Pericardium fibroblast (primary cell): ENCODE measurements at places on chromosomes 16 and 17. TPM values are rescaled to one million over a fixed set of nuclear protein-coding genes. Genes with fewer than 3 reads are reported as not detected.

Gene KCNJ18
- not detected in 2 replicates for total RNA-seq

Gene AOC3
- 2.3 and 2.6 TPM in 2 replicates for total RNA-seq

Gene KRT31
- total RNA-seq, result not detected in 2 replicates

Gene HELZ
- total RNA-seq, result 22.4 and 38.2 TPM in 2 replicates

Gene SLC47A1
- 0.43 and 0.70 TPM in 2 replicates for total RNA-seq

Gene LAT
- 0.12 and 6.7 TPM in 2 replicates for total RNA-seq

Gene PRR35
- not detected in 2 replicates for total RNA-seq

Gene NXPH3
- 0.23 and 1.1 TPM in 2 replicates for total RNA-seq

Gene TBC1D3B
- total RNA-seq, result not detected in 2 replicates

Gene ZNF267
- total RNA-seq, result 5.5 and 6.9 TPM in 2 replicates

Gene CD300A
- total RNA-seq, result not detected in 2 replicates

Gene TRPV3
- total RNA-seq, result 1.2 and 1.5 TPM in 2 replicates

Gene RPRML
- total RNA-seq, result not detected in 2 replicates

Gene CCDC200
- not detected in 2 replicates for total RNA-seq

Gene PITPNM3
- total RNA-seq, result 2.6 and 4.9 TPM in 2 replicates

Gene TPSAB1
- not detected in 2 replicates for total RNA-seq

Gene PIPOX
- 0.34 and 1.1 TPM in 2 replicates for total RNA-seq

Gene AHSP
- not detected in 2 replicates for total RNA-seq

Gene SPATA22
- total RNA-seq, result 1.0 and 2.7 TPM in 2 replicates

Gene ACSM5
- total RNA-seq, result 4.6 TPM in 1 of 2 replicates, not detected in the other

Gene SLFN14
- total RNA-seq, result not detected in 2 replicates

Gene PPP1R27
- not detected in 2 replicates for total RNA-seq

Gene HS3ST6
- 0.12 and 0.34 TPM in 2 replicates for total RNA-seq

Gene SLC6A2
- total RNA-seq, result not detected in 2 replicates

Gene SUMO2
- 73.5 and 82.2 TPM in 2 replicates for total RNA-seq

Gene MT3
- not detected in 2 replicates for total RNA-seq

Gene CHD9NB
- total RNA-seq, result 1.1 and 1.6 TPM in 2 replicates

Gene TNFRSF17
- total RNA-seq, result not detected in 2 replicates

Gene SLC38A8
- not detected in 2 replicates for total RNA-seq

Gene TPSB2
- not detected in 2 replicates for total RNA-seq

Gene TMEM95
- not detected in 2 replicates for total RNA-seq

Gene XYLT1
- total RNA-seq, result 4.3 and 12.1 TPM in 2 replicates

Gene SARM1
- 12.9 and 15.6 TPM in 2 replicates for total RNA-seq

Gene ITGB4
- total RNA-seq, result 0.17 and 1.4 TPM in 2 replicates

Gene CDK5R1
- 0.51 and 1.1 TPM in 2 replicates for total RNA-seq

Gene DOC2A
- total RNA-seq, result 0.60 TPM in 1 of 2 replicates, not detected in the other

Gene SDR42E2
- total RNA-seq, result not detected in 2 replicates
